ENCODE measurements at places on chromosomes 16 and 17. TPM values are rescaled to one million over a fixed set of nuclear protein-coding genes. Genes with fewer than 3 reads are reported as not detected.

GRCh38 chr17:21119919-21120249, 6.9 kb upstream of the DHRS7B start:
- peaks cover 9% of the 10 kb centered on the region for H3K4me1 ChIP-seq
- no peak for DNase-seq
- no peak overlapping the region for H3K27ac ChIP-seq
- peaks cover 10% of the 10 kb centered on the region for H3K27me3 ChIP-seq
- no peaks in the 10 kb centered on the region for H3K36me3 ChIP-seq
- no peak overlapping the region for H3K4me3 ChIP-seq

PIRT gene
- total RNA-seq: not detected

TM4SF5 gene
- not detected for total RNA-seq

AOC2 gene
- total RNA-seq: 1.8 TPM
